ENCODE measurements at places on chromosomes 12 and 14.

GRCh38 chr12:10189653-10190052 is 10.8 kb downstream of the TMEM52B start:
- DNase-seq = no peak

GRCh38 chr14:76267322-76268046 is 108.5 kb upstream of the ESRRB start:
- no peak for DNase-seq

DNA sequence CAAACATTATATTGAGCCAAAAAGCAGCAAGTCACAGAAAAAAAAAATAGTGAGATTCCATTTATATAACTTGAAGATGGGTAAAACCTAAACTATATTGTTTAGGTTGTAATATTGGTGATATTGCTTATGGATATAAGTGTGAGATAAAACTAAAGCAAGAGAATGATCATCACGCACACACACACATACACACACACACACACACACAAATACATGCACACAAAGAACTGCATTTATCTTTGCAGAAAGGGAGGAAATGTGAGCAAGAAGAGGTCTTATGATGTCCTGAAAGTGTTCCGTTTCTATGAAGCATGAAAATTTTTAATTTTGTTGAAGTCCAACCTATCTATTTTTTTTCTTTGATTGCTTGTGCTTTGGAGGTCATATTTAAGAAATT is 16.4 kb upstream of the AMN1 start:
- no peak for DNase-seq

GRCh38 chr14:53764846-53765245 is 191.8 kb downstream of the BMP4 start:
- DNase-seq = no peak

DNA sequence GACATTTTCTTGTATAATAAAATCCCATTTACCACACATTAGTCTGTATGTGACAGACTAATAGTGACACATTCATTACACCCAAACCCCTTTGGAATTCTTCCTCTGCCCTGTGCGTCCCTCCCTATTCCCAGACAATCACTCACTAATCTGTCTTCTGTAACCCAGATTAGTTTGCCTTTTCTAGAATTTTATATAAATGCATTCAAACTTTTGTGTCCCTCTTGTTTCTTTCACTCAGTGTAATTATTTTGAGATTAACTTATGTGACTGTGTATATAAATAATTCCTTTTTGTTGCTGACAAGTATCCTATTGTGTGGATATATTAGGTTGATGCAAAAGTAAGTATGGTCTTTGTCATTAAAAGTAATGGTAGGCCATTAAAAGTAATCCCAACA is 27.6 kb upstream of the HIP1R start:
- DNase-seq = no peak

- no peak for DNase-seq
Observed at GRCh38 chr14:68947802-68948201, 31.3 kb downstream of the ACTN1 start.

- DNase-seq = no peak
Observed at GRCh38 chr12:80509781-80510556, 65.9 kb downstream of the PTPRQ start.

GRCh38 chr14:52553002-52553670 is 500 bp downstream of the GPR137C start:
- no peak for DNase-seq

DNA sequence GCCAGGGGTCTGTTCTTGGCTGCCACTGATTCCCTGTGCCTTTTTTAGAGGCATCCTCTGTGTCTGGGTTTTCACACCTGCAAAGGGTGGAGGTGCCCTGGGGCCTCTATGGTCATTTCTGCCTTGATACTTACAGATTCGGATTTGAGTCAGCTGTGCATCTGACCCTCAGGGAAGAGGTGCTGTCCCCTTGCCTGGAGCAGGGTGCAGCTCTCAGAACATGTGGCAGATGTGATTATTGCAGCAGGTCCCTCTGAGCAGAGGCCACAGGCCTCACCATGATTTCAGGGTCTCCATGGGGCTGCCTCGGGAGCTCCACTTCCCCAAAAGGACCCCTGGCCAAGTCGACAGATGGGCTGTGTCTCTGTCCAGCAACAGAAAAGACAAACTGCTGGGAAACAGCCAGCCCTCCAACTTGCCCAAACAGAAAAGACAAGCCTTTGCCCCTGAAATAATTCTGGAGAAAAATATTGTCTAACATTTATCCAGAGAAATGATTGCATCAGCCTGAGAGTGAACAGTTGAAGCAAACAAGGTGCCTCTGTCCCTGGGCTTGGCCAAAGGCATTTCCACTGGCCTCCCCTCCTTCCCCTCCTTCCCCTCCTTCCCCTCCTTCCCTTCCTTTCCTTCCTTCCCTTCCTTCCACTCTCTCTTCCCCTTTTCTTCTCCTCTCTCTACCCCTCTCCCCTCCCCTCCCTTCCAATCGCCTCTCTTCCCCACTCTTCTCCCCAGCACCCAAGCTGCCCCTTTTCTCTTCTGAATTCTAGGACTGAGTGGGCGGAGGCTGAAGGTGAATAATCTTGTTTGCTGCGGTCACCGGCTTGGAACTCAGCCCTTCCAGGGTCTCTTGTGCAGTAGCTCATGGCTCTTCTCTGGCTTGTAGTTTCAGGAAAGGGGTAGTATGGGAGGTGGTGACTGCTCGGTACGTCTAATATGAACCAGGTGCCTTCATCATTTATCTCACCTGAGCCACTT is 676 bp downstream of the SERPINA3 start:
- DNase-seq = no peak

- DNase-seq = no peak
Observed at GRCh38 chr14:75972801-75973421, 8.9 kb downstream of the TGFB3 start.

DNA sequence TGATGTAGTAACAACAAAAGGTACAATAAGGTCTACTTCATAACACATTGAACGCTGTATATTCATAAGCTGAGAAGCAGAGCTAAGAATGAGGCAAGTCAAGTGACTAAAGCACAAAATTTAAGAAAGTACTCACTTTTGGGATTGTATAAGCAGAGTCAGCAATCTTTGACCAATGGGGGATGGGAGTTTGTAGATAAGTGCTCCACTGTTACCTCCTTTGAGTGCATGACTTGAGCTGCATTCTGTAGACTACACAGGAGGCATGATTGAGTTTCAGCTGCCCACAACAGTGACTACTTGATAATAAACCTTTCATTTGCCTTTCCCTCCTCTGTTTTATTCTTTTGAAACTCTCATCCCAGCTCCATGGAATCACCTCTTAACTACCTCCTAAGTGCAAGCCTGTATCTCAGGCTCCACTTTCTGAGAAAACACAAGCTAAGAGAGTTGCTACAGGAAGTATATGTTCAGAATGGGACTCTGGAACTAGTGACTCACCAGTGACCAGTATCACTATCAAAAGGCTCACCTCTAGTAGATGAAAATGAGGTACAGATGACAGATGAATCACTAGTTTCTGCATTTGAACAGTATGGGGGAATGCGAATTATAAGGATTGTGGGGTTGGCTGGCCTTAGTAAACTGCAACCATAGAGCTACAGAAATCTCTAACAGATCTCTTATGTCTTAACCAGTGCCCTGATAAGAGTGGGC is 49.2 kb downstream of the SLC35F4 start:
- no peak for DNase-seq

DNA sequence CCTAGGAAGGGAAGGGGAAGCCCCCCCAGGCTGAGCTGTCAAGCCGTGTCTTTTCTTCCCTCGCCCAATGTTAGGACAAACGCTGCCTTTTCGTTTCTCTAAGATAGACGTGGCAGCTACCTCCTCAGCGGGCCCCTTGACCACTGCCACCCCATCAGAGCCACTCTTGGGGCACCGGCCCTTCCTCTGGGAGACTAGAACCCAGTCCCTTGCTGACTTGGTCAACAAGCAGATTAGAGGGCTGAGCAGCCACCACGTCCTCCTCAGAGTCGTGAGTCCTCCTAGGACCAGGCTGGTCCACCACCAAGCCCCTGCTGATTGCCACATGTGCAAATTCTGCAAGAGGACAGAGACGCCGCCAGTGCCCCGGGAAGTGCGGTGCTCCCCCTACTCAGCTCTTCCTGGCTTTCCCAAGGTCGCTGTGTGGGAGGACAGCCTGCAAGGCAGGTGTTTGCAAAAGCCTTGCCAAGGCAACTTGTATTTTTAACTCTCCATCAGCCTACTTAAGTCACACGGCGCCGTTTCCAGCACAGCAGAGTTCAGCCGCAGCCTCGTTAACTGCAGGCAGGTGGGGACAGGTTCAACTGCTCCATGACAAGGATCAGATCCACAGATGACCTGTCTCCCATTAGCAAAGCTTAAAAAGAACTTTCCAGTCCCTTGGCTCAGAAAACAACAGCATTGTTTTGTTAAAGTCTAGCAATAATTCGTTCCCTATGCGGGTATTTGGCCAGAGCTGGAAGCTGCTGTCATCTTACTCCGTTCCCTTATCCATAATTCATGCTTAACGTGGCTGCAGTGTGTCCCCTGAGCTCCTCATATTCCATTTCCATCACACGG is 65.6 kb downstream of the TESC start:
- no peak for DNase-seq

GRCh38 chr12:119556854-119557253 is 36.7 kb upstream of the TMEM233 start:
- DNase-seq = no peak

DNA sequence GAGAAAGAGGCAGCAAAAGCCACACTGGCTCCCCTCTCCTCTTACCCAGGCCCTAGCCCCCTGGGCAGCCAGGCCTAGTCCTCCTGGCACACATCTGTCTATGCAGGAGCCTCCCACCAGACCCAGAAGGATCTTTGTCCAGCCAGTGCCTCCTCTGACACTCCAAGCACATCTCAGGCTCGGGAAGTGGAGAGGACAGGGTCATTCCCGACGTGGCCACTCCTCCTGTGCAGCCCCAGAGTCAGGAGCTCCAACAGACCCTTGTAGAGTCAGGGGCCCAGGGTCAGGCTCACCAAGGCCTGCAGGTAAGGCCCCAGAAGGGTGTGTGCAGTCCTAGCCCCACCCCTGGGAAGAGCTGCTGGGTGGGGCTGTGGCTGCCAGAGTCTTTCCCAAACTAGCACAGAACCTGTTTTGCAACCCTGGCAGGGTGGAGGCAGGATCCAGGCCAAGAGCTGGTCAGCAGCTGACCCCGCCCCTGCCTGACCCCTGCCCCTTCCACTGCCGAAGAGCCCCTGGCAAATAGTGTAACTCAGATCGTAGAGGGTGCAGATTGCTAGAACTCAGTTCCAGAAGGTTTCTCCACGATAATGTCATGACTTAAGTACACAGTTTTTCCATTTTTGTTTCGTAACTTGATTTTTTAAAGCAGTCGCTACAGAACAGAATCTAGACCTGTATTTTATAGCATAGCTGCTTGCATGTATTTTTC is 26.6 kb upstream of the PNMA1 start:
- DNase-seq = no peak

GRCh38 chr14:54169254-54169924 is 212.8 kb upstream of the BMP4 start:
- DNase-seq = no peak

DNA sequence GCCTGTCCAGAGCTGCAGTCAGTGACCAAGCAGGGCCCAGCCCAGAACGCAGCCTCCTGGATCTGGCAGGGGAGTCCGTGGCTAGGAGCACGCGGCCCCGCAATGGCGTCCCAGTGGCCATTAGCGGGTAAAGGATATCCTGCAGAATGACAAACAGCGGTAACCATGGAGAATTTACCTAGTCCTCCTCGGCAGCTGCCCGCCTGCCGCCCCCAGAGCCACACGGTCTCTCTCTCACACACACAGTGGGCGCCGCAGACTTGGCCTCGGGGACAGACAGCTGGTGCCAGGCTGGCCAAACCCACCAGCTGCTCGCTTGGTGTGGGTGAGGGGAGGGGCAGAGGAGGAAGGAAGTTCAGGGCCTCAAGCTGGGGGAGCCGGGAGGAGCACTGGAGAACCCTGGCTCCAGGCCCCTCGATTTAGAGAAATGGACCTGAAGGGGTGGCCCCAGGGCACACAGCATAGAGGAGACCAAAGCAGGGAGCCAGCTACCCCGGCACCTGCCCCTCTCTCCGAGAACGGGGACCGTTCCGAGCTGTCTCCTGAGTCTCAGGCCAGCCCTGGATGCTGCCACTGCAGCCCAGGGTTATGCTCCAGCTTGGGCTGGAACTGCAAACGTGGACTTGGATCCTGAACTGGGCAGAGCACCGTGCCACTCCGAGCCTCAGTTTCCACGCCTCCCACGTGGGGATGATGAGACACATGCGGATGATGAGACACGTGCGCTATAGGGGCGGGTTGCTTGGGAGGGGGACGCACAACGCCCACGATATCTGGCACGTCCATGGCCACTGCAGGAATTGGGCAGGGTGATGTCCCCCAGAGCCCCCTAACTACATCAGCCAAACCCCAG is 3.4 kb downstream of the CDK2AP1 start:
- no peak for DNase-seq

DNA sequence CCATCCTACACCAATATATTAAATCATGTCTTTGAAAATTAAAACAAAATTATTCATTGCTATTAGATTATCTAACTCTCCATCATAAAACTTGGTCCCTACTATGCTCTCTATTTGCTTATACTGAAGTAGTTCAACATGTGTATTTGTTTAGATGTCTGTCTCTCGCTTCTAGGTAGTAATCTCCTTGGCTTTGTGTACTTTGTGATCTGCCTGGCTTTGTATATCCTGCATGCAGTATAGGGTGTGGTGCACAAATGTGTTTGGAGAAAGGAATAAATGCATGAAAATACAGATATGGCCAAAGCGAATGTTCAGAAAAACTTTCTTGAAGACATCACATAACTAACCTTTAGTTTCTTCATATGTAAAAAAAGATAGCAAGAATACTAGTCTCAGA is 246.6 kb upstream of the LRFN5 start:
- DNase-seq = no peak

DNA sequence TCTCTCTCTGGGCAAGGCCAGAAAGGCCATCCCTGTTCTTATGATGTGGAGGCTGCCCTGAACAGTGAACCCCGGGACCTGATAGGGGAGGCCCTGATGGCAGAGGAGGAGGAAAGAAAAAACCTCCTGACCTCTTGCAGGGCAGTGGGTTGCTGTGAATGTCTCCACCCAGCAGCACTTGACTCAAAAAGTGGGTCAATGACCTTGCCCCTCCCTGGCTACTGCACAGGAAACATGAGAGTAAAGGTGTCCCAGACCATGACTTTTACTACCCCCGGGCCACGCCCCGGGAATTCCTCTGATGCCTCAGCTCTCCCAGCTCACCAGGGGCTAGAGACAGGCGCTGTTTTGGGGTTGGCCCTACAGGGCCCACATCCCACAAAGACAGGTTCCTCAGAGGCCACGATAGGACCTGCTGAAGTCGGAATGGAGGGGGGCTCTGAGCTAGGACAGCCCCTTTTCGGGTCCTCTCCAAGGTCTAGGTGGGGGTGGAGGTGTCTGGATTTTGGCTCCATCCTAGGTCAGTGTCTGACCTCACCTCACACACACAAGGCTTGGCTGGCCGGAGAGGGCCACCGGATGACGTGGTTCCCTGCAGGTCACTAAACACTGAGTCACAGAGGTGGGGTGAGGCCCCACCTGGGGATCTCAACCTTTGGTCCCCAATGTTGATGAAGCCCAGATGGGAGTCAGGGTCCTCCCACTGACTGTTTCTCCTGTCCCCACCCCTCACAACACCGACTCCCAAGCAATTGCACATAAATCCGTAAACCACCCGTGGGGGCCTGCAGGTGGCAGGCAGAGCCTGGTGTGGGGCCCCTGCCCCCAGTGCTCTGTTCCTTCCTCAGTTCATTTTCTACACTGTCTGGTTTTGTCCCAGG is 1.6 kb downstream of the RHOF start:
- no peak for DNase-seq

All from esophagus squamous epithelium (tissue), 5 donors.